ENCODE measurements at places on chromosomes 7 and 10. TPM values are rescaled to one million over a fixed set of nuclear protein-coding genes. Genes with fewer than 3 reads are reported as not detected.

DNA sequence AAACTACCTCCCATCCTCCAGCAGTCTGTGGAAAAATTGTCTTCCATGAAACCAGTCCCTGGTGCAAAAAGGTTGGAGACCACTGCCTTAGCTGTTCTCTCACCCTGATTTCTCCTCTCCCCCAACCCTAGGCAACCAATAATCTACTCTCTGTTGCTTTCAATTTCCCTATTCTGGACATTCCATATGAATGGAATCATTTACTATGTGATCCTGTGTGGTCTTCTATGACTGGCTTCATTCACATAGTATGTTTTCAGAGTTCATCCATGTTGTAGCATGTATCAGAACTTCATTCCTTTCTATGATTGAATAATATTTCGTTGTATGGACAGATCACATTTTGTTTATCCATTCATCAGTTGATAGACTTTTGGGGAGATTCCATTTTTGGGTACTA, 38.3 kb upstream of the DLG5 start:
- DNase-seq, result no peak

DNA sequence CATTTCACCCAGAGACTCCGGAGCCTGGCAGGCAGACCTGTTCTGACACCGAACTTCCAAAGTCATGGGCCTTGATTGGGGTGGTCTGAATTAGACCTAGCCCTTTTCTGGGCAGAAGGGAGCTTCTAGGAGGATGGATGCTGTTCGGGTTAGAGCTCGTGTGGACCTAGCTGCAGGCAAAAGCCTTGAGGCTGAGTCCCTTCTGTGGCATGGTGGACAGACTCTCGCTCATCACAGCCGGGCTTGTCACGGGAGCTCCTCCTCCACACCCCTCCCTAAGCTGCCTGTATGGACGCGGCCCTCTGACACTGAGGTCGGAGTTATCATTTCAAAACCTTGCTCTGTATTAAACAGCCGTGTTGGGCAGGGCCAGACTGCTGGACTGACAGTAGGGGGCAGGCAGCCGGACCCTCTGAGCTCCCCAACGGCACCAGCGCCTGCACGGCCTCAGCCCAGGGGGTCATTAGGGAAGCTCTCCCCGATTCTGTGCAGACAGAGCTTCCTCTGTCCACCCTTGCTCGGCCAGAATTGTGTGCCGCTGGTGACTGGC, 2.2 kb downstream of the IRF5 start:
- DNase-seq, result no peak

DNA sequence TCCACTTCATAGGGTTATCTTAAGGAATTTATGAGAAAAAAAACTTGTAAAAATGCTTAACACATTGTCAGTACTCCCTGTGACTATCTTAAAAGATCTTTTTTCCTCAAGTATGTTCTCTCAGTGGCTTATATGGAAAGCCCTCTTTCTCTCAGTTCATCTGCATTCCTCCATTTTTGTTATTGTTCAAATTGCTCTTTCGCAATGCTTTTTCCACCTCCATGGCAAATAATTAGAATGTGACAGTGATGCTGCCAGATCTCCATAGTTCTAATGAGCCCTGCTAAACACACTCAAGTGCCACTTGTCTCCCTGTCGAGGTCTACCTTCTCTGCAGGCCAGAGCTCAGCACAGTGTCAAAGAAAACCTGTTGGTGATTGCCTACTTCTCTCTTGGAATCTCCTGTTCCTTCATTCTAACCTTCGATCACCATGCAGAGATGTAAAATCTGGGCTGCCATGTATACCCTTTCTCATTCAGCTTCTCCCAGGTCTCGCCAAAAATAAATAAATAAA, 37.2 kb upstream of the ABCB5 start:
- no peak for DNase-seq

DNA sequence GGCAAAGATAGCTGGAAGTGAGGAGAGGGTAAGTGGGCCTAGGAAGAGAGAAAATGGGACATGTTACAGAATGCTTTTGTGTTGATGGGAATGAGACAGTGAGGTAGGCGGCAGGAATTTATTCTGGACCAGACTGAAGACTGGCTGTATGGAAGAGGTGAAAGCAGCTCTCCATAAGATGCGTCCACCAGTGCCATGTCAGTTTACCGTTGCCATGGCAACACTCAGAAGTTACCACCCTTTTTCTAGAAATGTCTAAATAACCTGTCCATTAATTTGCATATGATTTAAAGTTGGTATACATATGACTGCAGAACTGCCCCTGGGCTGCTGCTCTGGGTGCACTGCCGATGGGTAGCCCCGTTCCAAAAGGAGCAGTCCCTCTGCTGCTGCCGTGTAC, 46.7 kb downstream of the RAB18 start:
- DNase-seq, result no peak

DNA sequence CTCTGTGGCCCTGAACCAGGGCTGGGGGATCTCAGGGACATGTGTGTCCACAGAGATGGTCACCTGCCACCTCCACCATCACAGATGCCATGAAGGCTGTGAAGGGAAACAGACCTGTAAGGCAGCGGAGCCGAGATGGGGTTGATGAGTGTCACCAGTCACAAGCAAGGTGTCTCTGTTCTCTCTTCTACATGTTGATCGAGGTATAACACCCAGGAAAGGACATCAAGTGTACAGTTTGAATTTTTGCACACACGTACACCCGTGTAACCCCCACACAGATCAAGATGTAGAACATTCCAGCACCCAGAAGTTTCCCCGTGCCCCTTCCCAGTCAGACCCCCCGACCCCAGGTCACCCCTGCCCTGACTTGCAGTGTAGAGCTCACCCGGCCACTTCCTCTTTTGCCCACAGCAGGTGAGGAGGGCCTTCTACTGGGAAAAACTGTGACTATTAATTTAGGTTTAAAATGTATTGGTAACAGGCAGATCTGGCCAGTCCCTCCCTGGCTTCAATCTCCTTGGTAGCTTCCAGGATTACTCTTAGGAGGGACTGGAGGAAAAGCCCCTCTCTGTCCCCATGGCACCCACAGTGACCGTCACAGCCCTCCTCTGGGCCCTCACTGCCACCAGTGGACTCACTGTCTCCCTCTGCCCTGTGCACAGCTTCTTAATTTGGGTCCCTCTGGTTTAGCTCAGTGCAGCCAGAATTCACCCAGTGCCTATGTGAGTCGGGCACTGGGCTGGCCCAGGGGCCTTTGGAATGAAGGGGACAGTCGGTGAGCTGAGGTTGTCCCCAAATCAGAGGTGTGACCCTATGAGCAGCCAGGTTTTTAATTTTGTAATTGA, 108.2 kb downstream of the LHPP start:
- no peak for DNase-seq

- DNase-seq, result no peak
These were observed 232.1 kb downstream of the FZD1 start for GRCh38 chr7:91496251-91496820.

GRCh38 chr7:87920578-87920977, 13.5 kb upstream of the ADAM22 start:
- DNase-seq, result no peak

DNA sequence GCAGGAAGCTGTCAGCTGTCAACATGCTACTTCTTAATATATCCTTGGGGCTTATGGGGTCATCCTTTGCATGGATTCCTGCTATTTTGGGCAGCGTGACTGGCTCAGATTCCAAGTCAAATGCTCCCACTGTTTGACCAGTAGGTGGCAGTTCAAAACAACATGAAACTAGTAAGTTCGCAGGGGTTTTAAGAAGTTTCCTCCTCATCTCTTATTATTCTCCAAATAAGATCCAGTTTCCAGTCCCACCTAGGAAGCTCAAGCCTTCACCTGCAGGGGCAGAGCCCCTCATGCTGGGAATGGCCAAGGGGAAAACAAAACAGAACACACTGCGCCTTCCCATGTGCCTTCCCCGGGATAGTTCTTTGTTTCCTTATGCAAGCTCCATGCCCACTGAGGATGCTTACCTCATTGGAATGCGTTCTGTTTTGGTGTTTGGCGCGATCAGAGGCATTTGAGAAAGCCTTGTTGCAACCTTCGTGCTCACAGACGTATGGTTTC, 259.8 kb downstream of the GLI3 start:
- peak; percentile 10 for DNase-seq

DNA sequence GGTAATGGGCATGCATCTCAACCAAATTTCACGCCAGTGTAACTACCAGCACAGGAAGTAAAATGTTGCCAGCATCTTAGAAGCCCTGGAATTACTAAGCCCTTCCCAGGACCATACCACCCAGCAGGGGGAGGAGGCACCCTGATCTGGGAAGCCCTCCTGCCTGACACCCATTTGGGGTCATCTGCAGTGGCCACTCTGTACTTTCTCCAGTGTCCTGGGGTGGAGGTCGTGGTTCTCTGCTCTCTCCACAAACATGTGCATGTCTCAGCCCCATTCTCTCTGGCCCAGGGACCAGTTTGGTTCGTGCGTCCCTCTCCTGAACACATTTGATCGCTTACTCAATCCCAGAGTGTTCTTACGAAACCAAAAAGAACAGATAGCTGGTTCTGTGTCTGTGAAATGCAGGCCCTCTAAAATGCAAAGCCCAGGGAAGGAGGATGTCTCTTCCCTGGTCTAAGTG, 9.4 kb upstream of the LRRC27 start:
- no peak for DNase-seq

- DNase-seq, result no peak
These were observed 14.9 kb downstream of the TMEM72 start for GRCh38 chr10:44925811-44926750.

GRCh38 chr7:102253066-102253972, 33.3 kb upstream of the SH2B2 start:
- no peak for DNase-seq

- no peak for DNase-seq
These were observed 267.3 kb upstream of the NPVF start for GRCh38 chr7:25495342-25496250.

DNA sequence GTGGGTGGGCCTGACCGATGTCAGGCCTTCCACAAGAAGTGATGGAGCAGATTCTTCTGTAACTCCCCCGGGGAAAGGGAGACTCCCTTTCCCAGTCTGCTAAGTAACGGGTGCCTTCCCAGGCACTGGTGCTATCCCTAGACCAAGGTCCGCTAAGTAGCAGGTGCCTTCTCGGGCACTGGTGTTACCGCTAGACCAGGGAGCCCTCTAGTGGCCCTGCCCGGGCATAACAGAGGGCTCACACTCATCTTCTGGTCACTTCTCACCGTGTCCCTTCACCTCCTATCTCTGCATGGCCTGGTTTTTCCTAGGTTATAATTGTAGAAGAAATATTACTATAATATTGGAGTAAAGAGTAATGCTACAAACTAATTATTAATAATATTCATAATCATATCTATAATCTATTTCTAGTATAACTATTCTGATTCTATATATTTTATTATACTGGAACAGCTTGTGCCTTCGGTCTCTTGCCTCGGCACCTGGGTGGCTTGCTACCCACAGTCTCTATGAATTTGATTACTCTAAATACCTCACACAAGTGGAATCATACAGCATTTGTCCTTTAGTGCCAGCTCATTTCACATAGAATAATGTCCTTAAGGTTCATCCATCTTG, 1378.7 kb downstream of the XPNPEP1 start:
- DNase-seq, result peak; percentile 22

DNA sequence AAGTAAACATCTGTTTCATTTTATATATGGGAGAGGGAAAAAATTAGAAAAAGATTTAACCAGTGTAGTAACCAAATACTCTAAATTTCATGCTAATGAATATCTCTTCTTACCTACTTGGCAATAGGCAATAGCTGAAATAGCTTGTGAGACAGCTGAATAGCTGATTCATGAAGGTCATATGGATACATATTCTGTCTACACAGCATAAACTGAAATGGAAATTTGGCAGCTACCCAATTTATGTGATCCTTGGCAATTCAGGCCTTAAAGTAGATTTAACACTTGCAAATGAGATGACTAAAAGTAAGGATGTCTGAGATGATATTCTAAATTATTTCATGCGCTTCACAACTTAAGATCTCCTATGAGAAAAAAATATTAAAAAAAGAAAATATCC, 261.2 kb upstream of the SEMA3A start:
- no peak for DNase-seq

- no peak for DNase-seq
These were observed 75.1 kb downstream of the DNAH11 start for GRCh38 chr7:21617916-21618390.

The MYL10 gene
- not detected for total RNA-seq

The RAB19 gene
- total RNA-seq, result 6.7 TPM
